ENCODE measurements at places on chromosomes 12 and 14.

GRCh38 chr12:105352052-105352451 lies 21.6 kb downstream of the C12orf75 start:
- no peak for DNase-seq

DNA sequence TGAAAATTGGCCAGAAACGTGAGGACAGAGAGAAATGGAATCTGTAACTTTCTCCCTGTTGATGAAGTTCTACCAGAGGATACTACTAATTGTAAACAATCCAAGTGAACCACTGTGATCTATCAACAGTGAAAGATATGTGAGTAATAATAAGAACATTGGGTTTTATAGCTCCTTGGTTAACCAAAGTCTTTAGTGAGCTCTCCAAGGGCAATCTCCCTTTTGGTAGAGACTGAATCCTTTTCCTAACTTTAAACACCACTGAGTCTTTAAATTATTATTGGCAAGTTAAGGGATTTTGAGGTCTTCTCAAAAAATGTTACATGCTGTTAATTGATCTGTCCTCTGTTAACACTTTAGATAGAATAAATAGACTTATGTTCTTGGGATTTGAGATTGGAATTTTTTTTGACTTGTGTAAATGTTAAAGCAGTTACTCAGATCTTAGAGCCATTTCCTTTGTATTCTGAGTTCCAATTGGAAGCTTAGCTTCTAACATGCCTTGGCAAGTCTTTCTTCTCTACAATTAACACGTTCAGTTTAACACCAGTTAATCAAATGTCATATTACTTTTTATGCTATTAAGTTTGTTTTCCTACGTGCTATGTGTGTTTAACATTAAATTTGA lies 338.2 kb upstream of the DDHD1 start:
- DNase-seq: no peak

DNA sequence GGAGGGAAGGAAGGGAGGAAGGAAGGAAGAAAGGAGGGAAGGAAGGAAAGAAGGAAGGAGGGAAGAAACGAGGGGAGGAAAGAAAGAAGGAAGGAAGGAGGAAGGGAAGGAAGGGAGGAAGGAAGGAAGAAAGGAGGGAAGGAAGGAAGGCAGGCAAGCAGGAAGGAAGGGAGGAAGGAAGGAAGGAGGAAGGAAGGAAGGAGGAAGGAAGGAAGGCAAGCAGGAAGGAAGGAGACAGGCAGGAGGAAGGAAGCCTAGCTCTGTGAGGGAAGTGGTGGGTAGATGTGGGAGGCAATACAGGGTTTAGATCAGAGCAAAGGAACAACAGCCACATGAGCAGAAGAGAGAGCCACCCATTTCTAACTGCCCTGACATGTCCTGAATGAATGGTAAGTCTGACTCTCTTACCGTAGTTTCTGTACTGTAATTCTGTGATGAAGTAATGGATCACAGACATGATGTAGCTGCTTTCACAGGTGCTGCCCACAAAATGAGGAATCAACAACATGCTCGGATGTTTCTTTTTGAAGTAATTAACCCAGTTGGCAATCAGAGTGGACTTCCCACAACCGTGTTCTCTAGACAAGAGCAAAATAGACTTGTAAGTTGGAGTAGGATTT lies 24.4 kb upstream of the HSP90B1 start:
- no peak for DNase-seq

DNA sequence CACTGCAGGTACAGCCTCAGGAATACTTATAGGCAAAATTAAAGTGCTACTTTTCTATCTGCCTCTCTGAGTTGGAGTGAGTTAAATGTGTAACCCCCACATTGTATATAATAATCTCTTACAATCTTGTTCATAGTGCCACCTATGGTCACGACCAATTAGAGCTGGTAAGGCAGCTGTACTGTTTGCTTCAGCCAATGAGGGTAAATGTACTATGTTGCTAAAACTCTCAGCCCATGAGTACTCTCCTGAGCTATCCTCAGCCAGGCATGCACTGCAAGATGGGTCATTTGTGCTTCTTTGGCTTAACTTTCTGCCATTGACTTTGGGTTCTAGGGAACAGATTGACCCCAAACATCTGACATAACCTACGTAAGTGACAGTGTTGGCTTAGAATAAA lies 15.0 kb upstream of the MDM2 start:
- DNase-seq: peak; percentile 18

DNA sequence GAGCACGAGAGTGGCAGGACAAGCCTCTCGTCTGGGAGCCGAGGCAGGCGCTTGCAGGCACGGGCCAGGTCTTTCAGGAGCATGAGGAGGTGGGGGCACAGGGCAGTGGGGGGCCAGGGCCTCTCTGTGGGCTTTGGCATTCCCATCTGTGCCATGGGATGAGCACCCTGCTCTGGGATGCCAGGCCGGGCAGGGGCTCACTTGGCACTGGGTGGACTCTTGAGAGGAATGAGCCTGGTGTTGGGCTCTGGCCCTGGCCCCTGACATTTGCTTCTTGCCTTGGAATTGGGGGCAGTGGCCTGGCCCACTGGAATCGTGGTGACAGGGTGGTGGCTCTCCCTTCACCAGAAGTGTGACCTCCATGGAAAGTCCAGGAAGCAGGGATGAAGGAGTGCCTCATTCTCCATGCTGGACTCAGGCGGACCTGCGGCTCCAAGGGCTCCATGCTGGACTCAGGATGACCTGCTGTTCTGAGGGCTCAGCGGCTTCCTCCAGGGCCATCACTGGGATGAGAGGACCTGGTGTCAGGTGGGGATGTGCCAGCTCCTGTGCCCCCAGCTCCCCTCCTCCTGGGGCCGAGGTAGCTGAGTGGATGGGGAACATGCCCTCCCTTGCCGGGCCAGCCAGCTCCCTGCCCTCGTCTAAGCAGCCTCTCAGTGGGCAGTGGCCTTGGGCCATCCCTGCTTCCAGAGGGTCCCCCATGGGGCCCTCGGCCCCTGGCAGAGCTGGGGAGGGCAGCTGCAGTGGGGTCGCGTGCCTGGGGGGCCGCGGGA lies 220.3 kb downstream of the KIF26A start:
- DNase-seq: no peak

GRCh38 chr14:65422088-65422834 lies 9.7 kb downstream of the FUT8 start:
- no peak for DNase-seq

DNA sequence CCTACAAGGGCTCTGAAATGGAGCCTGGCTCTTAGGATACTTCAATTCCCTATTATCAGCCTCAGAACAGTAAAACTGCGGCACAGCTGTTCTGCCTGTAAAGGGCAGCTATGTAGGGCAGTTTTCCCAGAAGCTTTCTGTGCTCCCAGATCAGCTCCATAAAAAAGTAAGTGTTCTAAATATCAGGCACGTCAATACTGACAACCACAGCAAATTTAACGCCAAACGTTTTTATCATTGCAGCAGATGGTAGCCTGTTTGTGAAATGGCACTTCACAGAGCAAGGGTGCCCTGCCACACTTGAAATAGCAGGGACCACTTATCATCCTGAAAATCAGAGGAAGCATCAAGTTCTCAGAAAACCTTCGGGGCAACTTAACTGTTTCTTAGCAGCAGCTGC lies 54.8 kb upstream of the PTHLH start:
- no peak for DNase-seq

- no peak for DNase-seq
These were observed 46.5 kb downstream of the PIWIL1 start for GRCh38 chr12:130384234-130384633.

DNA sequence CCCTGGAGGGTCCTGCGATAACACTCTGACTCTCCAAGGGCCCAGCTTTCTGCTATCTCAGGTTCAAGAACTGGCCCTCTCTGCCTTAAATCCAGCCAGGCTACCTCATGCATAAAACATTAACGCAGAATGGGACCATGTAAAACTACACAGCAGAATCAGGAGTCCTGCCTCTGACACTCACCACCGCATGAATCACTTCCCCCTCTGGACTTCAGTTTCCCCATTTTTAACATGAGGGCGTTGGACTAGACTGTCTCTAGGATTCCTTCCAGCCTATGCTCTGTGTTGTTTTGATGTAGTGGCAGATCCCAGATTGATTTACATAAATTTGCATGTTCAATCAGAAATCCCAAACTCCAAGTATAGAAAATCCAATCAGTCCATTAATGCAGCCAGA lies 3.3 kb downstream of the NCKAP5L start:
- DNase-seq: no peak

DNA sequence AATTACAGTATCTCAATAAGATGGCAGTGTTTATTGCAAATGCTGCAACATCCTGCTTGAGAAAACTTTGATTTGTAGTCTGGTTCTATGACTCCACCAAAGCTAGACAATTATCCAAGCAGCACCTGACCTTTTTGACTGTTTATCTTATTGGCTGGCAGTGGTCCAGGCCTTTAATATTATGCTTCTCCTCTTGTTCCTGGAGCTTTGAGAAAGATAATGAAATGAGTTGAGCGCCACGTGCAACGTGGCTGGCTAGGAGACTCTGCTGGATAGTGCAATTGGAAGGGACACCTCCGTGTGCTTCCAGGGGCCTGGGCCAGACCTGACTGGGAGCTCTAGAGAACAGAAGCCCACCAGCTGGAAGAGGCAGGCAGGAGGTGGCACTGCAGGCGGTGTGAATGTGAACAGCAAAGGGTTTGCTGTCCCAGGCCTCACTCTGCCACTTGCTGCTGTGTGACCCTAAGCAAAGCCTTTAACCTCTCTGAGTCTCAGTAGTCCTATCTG lies 349.3 kb downstream of the CACNA1C start:
- DNase-seq: no peak

DNA sequence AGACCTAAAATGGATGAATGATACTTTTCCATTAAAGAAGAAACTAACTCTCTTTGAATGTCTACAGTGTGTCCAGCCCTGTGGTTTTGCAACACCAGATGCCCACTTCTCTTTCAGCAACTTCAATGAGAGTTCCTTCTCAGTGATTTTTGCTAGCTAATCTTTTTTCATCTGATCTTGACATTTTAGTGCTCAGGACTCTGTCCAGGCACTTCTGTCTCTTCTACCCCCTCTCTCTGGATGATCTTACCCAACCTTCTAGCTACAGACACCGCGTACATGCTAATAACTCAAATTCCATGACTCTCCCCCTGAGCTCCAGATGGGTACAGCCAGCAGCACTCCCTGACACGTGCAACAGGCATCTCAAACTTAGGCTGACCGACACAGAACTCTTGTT lies 161.1 kb upstream of the FOXN3 start:
- no peak for DNase-seq

GRCh38 chr14:34275078-34275477 lies 187.0 kb downstream of the SPTSSA start:
- no peak for DNase-seq

DNA sequence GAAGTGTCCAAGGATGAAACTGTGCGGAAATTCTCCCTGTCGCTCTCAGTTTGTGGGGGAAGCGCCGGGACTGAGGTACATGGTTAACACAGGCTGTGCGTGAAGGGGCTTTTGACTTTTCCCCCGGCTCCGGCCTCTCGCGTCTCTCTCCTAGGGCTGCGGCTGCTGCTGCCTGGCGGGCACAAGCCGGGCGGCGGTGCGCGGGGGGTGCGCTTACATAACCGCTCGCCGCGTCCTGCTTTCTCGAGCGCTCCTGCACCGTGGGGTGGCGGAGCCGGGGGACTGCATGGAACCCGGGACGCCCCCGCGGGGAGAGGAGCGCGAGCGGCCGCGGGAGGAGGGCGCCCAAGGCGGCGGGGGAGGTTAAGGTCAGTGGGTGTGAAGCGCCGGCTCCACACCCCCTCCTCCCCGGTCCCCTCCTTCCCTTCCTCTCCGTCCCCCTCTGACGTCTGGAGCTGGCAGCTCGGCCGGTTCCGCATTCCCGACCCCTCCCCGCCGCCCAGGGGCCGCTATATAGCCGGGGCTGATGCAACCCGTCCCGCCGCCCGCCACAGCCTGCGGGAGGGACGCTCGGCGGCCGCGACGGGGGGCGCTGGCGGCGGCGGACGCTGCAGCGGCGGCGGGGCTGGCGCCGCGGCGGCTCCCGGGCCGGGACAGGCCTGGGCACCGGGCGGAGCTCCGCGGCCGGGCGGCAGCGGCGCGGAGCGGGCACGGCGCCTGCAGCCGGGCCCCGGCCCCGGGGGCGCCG lies at the start of gene JDP2:
TSS of gene JDP2 (plus strand) at position 541 of the 748 bp plus-strand sequence. CDS start 9,899 bp downstream, outside the sequence.
- peak; percentile 55 for DNase-seq

DNA sequence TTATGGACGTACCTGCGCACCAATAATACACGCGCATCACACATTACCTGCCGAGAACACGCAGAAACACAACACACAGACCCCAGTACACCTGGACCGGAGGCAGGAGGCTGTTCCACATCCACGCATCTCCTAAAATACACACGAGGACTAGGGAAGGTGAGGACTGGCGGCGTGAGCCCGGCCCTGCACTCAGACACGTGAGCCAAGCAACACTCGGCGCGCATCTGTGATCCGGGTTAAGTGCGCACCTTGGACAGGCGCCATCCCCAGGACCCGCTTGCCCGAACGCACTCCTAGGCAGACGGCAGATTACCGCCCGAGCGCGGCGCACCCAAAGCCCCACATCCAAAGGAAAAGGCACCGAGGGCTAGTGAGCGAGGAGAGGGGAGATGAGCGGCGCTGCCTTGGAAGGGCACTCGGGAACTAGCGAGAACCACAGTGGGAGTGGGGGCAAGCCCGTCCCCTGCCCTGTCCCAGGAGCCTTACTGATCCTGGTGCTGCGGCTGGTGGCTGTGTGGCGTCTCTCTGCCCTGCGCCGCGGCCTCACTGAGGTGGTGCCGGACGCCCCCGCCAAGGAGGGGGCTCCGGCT lies 417 bp downstream of the GLS2 start:
- peak; percentile 32 for DNase-seq

DNA sequence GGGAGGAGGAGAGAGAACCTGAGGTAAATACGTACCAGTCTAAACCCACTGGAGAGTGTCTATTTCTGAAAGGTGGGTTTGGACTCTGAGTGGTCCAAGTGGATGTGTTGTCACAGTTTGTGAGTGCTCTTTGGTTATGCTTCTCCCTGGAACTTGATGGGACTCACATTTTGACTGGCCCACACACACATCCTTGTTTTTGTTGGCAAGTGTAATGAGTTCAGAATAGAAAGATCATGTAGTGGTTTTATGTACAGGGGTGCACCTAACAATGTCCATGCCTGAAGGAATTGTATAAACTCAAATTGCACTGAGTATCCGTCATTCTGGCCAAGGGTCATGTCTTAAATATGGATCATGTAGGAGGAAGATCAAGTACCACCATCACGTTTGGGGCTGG lies 4.8 kb downstream of the PPFIBP1 start:
- DNase-seq: no peak

GRCh38 chr14:53365486-53366130 lies 212.5 kb upstream of the DDHD1 start:
- DNase-seq: no peak

DNA sequence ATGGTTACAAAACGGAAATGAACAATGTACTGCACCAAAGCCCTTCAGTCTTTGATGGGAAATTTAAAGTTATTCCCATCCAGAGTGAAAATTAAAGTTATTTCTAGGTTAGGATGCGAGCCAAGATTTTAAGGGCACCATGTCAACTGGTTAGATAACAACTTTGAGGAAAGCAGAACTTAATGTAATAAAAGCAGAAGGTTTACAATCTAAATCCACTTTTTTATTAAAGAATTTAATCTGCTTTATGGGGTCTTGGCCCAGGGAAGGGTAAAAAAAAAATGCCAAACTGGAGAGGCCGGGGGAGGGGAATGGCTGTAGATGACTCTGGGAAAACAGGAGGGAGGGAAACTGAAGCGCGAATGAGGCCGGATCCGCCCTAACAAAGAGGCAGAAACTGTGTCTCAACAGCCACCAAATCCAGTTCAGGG lies 108.2 kb upstream of the ATF7IP start:
- no peak for DNase-seq

GRCh38 chr12:80937391-80938238 lies at the start of gene LIN7A:
Gene LIN7A, minus strand, starts transcription at chr12:80937934. Its CDS starts 212 bp downstream, at chr12:80937722.
- no peak for DNase-seq

- DNase-seq: no peak
These were observed 174.0 kb upstream of the ARHGAP5 start for GRCh38 chr14:31902945-31903646.

Measured in activated naive CD8-positive, alpha-beta T cell treated with anti-CD3 and anti-CD28 coated beads for 36 hours (primary cell).